Bronchus fibroblast of lung (primary cell): ENCODE measurements at places on chromosomes 4 and X. TPM values are rescaled to one million over a fixed set of nuclear protein-coding genes. Genes with fewer than 3 reads are reported as not detected.

PRSS12 gene
- total RNA-seq = 29.4 and 30.3 TPM in 2 replicates

TRIM60 gene
- total RNA-seq = not detected in 2 replicates

PDZD4 gene
- 0.30 and 0.50 TPM in 2 replicates for total RNA-seq

CITED1 gene
- total RNA-seq = 0.17 TPM in 1 of 2 replicates, not detected in the other

C4orf46 gene
- 16.0 and 17.8 TPM in 2 replicates for total RNA-seq

FMR1NB gene
- total RNA-seq = not detected in 2 replicates

TRIM2 gene
- 21.1 and 26.1 TPM in 2 replicates for total RNA-seq

SPOCK3 gene
- 0.17 and 1.0 TPM in 2 replicates for total RNA-seq

CCDC158 gene
- under 0.01 TPM in 1 of 2 replicates, not detected in the other for total RNA-seq

NSG1 gene
- total RNA-seq = 0.59 and 0.84 TPM in 2 replicates

HSFX3 gene
- not detected in 2 replicates for total RNA-seq
